Activated CD4-positive, alpha-beta T cell treated with anti-CD3 and anti-CD28 coated beads for 4 hours (primary cell): ENCODE measurements at places on chromosomes 2 and 18.
A peak's percentile ranks its signal among the peaks of the same experiment; 100 is the strongest.

GRCh38 chr2:28326881-28327505, 65.7 kb upstream of the FOSL2 start:
- DNase-seq = no peak

- no peak for DNase-seq
These were observed 31.4 kb downstream of the ABCB11 start for GRCh38 chr2:168999668-169000213.

DNA sequence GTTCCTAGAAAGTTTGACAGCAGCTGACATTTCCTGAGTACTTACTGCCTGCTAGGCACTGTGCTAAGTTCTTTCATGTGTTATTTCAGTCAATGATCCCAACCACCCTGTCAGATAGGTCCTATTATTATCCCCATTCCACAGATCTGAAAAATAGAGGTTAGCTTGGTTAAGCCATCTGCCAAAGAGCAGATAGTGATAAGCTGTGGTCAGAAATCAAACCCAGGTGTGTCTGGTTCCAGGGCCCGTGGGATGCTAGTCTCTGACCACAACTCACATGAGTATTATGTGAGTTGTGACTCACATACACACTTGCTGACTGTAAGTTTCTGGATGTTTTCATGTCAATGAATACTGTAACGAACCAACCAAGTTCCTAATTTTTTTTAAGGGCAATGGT, 132.0 kb upstream of the APCDD1 start:
- no peak for DNase-seq

DNA sequence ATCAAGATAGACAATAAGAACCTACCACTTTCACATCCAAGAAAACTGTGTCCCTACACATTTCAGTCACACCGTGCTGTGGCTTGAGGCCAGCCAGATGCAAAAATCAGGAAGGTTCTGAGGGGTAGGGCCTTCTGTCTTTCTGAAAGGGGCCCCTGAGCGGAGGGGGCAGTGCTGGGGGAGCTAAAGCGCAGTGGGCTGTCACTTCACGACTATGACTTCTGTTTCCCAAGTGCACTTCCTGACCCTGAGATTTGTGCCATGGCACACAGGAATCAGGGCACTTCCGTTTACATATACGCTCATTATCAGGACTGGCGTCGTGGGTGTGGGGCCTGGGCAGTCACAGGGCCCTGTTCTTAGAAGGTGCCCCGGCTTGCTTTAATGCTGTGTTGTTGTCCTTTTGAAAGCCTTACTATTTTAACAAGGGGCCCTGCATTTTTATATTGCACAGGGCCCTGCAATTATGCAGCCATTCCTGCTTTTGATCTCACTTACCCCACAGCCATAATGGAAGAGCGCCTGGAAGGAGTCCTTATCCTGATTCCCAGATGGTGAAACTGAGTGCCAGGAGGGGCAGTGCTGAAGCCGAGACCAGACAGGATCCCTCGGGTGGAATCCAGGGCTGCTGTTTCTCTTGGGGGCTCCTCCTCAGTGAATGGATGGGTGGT, 620 bp downstream of the NGEF start:
- no peak for DNase-seq

GRCh38 chr2:20611077-20611843, 39.6 kb downstream of the HS1BP3 start:
- no peak for DNase-seq

DNA sequence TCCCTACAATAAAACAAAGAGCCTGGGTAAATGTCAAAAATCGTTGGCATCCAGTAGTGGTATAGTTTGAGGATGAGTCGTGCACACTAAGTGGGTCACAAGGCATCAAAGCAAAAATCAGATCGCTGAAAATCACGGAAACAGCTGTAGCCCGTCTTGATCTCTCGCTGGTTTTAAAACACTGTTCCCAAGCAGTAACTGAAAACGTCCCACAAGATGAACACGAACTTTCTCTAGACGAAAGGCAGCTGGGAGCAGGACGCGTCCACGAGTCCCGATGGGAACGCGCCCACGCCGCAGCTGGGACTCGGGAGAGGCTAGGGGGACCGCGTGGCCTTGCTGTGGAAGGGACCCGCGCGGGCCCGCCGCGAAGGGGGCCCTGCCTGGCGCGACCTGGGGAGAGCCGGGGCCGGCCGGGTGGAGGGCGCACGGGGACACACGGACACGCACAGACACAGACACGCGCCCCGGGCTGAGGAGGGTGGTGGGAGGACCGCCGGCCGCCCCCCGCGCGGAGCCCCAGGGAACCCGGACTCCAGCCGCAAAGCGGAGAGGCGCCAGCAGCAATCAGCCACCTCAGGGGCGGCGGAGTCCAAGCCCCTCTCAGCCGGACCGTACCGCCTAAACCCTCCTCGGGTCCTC, 651 bp downstream of the STK17B start:
- peak; percentile 48 for DNase-seq

- no peak for DNase-seq
These were observed 784.1 kb upstream of the FANCL start for GRCh38 chr2:59025157-59025757.

GRCh38 chr2:159101755-159102489, 133.5 kb downstream of the TANC1 start:
- no peak for DNase-seq

DNA sequence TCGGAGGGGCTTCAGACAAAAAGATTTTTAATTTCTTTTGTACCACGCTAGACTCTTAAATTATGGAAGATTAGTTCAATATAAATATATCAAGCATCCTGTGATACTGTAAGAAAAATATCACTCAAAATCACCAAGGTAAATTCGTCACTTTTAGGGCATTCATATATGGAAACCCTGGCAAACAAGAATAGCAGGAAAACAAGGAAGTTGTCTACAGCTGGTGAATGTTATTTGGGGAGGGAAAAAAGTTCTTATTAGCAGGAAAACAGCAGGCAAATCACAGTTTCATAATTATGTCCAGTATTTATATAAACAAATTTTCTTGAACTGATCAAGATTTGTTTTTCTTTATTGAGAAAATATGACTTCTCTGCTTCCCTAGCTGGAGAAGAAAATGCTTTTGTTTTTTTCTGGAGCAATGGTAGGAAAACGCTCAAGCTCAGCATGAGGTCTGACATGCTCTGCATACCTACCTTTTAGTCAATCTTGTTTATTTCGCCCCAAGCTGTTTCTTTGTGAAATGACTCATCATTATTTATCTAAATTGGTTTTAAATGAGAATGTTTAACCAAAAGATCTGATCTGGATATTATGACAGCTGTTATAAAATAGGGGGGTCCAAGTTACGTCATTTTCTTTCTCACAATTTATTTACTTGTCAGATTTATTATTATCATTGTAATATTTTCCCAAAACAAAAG, 14.7 kb downstream of the LINC00305 start:
- DNase-seq = no peak

DNA sequence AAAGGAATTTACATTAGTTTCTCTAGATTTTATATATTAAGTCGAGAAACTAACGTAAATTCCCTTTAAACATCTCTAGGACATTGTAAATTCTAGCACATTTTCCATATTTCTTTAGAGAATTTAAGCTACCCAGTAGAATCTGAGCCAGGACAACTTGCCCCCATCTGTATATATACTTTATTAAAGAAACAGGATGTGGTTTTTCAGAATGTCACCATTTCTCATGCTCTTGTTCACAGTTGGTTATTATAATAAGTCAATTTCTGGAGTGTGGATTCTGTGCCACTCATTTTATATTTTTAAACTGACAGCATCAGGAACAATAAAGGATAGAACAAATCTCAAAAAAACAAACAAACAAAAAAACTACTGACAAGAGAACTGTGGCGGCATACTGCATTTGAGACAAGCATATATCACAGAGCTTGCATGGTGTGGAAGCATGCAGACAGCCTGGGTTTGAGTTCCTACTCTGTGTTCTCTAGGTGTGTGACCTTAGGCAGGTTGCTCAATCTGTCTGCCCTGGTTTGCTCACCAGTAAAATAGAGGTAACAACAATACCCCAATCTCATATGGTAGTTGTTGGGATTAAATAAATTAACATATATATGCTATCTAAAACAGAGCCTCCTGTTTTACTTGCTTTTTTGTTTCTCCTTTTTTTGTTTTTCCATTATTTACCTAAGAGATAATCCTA, 61.4 kb upstream of the DNER start:
- DNase-seq = no peak

- DNase-seq = no peak
These were observed 243.9 kb upstream of the ID2 start for GRCh38 chr2:8437949-8438400.

DNA sequence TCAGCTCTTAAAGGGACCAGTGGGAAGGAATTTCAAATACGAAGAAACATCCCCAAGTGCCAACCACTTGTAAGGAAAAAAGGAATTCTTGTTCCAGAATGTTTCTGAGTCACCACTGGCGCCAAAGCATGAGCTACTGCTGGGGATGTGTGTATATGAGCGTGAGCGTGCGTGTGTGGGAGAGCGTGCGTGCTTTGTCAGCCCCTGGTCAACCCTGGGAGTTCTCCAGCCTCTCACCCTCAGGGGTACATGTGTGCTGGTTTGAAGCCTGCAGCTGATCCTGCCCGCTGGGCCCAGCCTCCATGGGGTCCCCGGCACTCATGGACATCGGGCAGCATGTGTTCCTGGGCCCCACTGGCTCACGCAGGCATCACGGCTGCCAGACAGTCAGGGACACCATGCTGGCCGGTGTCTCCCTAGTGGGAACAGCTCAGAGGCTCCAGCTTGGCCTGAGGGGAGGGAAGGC, 17.1 kb downstream of the HS6ST1 start:
- no peak for DNase-seq
